ENCODE measurements at places on chromosomes 2 and 18. TPM values are rescaled to one million over a fixed set of nuclear protein-coding genes. Genes with fewer than 3 reads are reported as not detected.

GRCh38 chr2:110877031-110877827 lies 144.9 kb downstream of the ACOXL start:
- no peak for DNase-seq

DNA sequence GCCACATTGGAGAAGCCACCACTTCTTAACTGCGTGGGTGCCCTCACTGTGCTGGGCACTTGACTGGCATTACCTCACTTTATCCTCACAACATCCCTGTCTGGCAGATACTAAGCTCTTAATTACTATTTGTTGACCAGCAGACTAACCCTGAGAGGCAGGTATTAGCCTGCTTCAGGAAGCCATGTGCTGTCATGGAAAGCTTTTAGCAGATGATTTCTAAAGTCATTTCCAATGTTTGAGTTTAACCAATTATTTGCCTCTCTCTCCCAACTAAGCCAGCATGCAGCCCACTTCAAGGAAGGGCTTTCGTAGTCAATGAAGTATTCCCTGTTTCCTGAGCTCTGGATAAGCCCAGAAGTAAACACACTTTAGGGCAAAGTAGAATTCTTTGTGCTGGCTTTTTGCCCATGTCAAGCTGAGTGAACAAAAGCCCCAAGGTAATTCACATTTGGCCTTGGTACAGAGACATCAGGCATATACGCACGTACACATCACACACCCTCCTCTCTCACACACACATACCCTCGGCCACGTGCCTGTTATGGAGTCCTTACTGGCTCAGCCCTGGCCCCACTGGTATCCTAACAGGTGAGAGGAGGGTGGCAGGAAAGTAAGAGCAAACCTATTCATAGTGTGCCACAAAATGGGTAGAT lies 108.6 kb downstream of the C1D start:
- DNase-seq: no peak

- DNase-seq: no peak
Measured at GRCh38 chr2:16707014-16707623, 41.5 kb upstream of the CYRIA start.

DNA sequence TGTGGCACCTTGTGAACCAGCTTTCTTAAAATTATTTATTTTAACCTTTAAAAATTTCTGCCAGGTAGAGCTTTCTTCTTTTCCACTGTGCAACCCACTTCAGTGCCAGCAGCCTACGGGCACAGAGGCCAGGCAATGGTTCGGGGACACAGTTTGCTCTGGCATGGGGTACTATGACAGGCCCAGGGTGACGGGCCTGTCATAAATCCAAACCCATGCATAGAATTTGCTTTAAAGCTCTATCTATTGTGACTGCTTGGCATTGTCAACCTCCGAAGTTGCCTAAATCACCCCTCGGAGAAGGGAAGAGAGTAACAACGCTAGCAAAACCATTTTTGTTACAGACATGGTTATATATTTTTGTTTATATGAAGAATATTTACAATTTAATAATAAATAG lies 1.5 kb downstream of the ODC1 start:
- no peak for DNase-seq

BCL11A gene
- 0.41 TPM for total RNA-seq

KRTCAP3 gene
- total RNA-seq: 0.68 TPM

SKA1 gene
- not detected for total RNA-seq
